MG63 (cell line): ENCODE measurements at places on chromosomes 7 and 10.

DNA sequence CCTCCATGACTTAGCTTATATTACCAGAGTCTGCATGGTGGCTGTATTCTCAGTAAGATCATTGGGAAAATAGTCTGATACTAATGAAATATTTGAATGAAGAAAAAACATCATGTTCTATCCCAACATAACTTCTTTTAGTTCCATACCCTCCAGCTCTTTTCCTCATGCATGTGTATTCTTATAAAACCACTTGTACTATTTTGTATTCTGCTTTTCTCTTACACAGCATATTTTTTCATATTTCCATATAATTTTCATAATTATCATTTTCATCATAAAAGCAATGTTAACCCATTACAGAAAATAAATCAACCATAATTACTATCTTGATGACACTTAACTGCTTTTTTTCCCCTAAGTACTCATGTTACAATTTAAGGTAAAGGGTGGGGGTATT lies 371.2 kb upstream of the LRGUK start:
- no peak for DNase-seq

DNA sequence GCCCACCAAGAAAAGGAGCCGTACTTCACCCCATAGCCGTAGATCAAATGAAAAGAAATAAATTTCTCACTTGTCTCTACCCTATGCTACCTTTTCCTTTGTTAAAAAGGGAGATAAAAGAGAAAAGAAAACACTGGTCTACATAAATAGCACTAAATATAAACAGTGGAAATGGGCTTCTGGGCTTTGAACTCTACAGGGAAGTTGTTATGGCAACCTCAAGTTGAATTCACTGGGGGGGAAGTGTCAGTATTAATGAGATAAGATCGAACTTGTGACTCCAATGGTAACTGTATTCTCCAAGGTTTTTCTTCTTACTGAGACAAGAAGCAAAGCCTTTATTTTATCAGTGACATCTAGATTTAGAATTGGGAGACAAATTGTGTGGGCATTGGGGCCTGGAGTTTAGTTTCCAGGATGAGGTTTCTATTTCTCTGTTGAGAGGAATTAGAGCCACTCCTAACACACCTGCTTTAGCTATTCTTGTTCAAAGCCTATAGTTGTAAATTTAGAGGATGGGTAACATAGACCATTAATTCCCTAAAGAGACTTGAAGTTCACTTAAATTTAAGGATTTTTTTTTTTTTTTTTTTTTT lies 604.3 kb upstream of the GALNT17 start:
- DNase-seq: no peak

DNA sequence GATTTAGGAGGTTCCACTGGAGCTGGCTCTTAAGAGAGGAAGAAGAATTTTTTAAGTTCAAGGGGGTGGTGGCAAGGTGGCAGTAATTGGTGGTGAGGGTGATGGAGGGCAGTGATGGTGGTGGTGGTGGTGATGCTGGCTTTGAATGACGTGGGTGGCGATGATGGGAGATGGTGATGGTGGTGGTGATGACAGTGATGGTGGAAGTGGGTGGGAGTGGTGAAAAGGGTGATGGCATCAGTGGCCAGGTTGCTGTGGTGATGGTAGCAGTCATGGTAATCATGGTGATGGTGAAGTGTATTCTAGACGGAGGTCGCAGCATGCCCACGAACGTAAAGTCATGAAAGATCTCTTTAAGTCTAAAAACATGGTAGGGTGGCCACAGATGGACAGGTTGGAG lies 197.3 kb downstream of the PTEN start:
- DNase-seq: no peak

DNA sequence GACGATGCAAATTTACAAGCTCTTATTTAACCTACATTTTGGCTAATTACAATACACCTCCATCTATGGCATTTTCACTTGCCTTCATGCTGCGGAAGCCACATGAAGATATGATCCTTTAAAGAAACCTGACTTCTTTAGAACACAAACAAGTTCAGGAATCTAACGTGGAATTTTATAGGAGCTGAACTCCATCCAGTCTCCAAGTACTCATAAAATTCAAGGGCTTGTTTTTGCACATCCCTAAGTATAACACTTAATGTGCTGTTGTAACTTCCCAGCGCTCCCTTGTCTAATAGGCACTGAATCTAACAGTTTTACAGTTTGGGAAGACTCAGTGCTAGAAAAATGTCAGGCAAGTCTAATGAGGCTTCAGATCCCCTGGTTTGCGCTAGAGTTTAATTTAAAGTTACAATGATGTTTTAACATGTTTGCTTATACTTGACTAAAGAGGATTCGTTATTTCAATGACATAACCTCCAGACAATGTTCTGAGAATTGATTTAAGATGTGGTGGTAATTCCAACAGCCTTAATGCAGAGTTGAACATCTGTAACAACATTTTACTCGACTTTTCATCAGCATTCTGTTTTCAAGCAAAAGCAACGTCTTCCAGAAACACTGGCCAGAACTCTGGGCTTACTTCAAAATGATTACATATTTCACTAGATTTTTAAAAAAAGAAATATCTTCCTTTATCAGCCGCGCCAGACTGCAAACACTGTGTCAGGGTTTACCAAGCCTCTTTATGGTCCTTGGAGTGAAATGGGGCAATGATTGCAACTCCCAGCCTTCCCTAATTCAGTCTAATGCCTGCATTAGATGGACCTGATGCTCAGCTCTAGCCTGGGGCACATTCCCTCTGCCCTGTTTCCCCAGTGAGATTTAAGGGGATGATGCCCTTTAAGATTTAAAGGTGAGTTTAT lies 664.3 kb downstream of the KCNMA1 start:
- DNase-seq: peak; percentile 24

- DNase-seq: no peak
Measured at GRCh38 chr10:6020826-6021225, 41.3 kb downstream of the IL2RA start.

- DNase-seq: peak; percentile 54
Measured at GRCh38 chr10:17088118-17088806, 41.3 kb downstream of the CUBN start.

GRCh38 chr7:151752816-151753595 lies 123.9 kb downstream of the PRKAG2 start:
- no peak for DNase-seq

GRCh38 chr7:372546-372931 lies 82.6 kb downstream of the FOXL3 start:
- no peak for DNase-seq

DNA sequence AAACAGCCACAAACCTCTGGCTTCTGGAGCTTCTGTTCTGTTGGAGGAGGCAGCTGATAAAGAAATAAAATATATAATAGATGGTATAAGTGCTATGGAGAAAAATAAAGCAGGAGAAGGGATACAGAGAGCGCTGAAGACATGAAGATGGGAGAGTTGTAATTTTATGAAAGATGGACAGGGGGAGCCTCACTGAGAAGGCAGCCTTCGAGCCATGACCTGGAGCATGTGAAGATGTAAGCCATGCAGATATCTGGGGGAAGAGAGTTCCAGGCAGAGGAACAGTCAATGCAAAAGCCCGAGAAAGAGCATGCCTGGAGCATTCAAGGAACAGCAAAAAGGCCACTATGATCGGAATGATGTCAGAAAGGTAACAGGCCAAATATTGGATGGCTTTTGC lies 187.5 kb downstream of the KIAA1217 start:
- no peak for DNase-seq

GRCh38 chr7:2855386-2855785 lies 11.3 kb upstream of the GNA12 start:
- DNase-seq: no peak

DNA sequence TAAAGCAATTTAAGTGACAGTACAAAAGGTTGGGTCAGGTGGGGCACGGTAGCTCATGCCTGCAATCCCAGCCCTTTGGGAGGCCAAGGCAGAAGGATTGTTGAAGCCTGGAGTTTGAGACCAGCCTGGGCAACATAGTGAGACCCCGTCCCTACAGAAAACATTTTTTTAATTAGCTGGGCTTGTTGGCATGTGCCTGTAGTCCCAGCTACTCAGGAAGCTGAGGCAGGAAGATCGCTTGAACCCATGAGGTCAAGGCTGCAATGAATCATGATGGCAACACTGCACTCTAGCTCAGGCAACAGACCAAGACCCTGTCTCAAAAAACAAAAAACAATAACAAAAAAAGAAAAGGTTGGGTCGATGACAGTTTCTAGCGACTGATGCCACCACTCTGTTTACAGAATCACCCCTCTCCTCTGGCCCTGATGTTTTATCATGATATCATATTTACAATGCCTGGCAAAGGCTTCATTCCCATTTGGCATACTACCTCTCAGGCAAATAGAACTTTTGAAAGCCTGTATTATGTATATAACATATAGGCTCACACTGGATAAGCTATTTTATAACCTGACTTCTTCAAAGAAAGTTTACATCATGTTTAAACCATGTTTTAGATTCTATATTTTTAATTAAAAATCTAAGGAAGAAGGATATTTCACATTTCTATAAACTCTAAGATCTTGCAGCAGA lies 558 bp upstream of the ABCC2 start:
- DNase-seq: no peak

GRCh38 chr10:20713420-20713819 lies 183.7 kb downstream of the NEBL start:
- DNase-seq: no peak

DNA sequence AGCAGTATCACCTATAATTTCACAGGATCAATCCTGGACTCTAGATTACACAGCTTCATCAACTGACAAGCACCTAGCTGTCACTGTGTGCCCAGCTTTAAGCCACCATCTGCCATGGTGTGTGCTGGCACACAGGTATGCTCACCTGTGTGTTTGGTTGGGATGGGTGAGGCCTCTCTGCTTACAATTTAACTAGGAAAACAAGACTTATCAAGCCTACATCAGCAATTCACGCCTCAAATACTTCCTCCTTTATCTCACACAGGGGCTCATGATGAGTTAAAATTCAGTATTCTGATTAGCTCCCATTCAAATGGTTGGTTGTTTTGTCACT lies 608.2 kb downstream of the PARD3 start:
- DNase-seq: no peak

DNA sequence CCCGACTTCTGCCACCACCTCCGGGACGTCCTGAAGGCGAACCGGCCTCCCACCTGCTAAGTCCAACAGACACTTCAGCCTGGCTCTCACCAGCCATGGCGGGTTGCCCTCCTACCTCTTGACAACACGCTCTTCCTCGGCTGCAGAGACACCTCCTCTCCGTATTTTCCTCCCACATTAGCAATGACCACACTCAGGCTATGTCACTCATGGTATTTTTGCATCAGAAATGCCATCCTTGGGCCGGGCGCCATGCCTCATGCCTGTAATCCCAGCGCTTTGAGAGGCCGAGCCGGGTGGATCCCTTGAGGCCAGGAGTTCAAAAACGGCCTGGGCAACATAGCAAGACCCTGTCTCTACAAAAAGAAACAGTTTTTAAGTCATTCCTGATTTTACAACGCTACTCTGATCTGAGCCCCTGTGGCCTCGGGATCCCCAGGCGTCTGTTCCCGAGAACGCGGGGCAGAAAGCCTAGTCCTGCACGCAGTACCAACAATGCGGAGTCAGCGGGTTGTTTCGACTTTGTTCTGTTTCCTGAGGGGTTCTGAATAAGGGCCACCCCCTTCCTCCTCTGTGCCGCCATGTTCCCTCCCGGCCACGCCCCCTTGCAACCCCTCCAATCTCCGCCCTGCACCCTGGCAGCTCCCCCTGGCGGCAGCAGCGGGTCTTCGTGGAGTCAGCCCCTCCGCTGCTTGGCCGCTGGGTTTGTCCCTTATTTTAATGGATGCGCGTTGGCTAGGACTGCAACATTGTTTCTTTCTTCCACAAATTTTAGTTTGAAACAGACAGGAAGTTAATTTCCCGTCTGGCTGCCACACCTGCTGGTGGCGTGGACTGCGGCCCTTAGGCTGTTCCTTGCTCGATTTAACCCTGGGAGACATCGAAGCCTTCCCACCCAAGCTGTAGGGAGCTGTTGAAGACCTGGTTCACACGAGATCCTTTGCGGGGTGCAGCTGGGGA lies 9.7 kb upstream of the ZFAND2A start:
- DNase-seq: peak; percentile 79

- DNase-seq: no peak
Measured at GRCh38 chr10:83636826-83637225, 502.5 kb upstream of the GHITM start.

DNA sequence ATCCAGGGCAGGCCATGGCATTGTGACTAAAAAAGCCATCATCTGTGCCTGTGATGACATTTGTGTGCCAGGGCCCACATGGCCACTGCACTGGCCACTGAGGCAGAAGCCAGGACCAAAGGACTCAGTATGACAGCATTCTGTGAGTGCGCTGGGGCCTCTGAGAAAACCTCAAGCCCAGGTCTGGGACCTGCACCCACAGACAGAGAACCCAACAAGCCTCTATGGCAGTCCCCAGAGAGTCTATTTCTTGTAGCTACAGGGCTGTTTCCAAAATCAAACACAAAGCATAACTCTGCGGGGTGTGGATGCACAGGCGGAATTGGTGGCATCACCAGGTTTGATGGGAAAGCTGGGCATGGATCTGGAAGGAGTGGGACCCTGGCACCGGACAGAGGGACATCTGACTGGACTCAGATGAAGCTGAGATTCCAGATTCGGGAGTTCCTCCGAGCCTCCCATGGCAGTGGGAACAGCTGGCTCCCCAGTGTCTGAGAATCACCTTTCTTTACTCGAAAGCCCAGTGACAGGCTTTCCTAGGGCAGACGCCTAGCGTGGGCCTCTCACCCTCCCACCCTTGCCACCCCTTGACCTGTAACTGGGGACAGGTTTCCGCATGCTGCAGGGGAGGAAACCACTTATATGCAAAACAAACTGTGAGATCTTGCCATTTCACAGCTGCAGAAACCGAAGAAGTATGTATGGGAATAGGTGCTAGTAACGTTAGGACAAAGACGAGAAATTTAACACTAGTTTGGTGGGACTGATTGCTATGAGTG lies 70.6 kb upstream of the RHEB start:
- DNase-seq: no peak

DNA sequence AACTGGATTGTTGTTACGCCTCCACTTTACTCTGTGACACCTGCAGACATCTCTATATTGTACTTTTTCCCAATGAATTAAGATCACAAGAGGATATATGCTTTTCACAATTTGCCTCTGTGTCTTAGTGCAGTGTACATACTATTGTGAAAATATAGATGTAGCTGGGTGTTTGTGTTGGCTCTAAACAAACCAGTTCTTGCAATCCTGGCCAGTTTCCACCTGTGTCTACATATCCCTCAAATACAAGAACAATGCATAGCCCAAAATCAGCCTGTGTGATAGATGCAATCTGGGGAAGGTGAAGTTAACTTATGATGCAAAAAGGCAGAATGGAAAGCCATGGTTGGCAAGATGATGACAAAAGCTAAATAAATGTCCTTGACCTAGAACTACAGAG lies 36.5 kb upstream of the DLD start:
- no peak for DNase-seq

DNA sequence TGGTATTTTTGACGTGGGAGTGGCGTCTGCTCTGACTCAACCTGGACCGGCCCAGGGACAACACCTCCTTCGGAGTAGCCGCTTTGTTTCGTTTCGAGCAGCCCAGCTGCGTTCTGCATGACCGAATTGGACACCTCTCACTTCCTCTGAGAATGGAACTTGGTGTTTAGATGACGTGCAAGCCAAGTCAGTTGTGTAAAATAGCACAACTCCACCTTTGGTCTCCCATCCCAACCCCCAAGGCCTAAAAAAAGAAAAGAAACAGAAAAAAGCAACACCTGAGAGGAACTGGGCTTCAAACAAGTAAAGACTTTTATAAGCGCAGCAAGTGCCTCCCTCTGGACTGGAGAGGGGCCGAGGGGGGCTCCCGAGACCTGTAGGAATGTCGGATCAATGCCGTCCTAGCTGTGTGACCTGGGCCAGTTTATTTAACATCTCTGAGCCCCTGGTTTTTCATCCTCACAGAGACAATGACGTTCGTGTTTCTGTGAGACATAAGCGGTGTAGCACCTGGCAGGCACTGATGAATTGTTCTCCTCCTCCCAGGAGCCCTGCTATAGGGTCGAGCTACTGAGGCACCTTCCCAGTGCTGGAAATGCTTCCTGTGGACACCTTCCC lies 52.0 kb upstream of the SMNDC1 start:
- DNase-seq: no peak
